ENCODE measurements at places on chromosomes 4 and X.

DNA sequence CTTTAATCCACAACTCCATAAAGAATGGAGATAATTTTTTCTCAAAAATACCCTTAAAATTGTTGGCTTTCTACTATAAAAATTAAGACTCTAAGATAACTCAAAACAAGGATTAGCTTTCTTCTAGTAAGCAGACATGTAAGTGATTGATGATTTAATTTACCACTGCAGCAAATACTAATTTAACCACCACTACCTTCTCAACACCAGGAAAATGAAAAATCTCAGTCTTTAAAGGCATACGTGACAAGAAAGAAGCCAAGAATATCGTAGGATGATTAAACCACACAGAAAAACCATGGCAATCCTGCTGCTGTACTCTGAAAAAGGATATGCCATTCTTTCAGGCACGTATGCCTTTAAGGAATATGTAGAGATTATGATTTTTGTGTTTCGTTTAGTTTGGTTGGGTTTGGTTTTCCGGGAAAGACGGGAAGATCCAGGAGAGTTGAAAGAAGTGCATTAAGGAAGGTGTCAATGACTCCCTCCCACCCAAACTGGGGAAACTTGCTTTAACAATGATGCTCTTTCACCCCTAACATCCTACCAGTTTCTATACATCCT is 881 bp downstream of the LRCH2 start:
- DNase-seq, result no peak

DNA sequence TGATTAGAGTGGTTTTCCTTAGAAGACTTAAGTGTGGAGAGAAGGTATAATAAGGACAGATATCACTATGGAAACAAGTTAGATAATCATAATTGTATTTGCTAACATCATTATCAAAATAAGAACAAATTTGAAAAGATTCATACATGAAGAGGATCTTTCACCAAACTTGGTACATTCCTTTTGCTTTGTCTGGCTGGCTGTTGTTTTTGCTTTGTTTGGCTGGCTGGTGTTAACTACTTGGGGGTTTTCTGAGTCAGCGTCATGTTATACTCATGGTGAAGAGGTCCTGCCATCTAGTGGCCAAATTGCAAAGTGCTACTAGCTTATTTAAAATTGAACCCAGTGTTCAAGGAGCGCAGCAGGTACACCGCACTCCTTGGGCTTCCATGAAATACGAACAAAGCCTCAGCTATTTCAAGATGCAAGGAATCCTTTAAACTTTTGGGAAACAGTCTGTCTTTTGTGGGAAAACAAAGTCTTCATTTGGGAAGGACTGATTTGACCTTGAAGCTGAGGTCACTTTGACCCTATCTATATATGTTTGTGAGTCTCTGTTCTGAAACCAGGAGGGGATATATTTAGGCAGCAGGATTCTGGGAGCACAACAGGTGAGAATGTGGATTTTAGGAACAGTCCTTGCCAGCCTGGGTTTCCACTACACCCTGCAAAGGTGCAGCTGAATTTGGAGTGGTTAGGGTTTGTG is 129.7 kb downstream of the PLS3 start:
- no peak for DNase-seq

DNA sequence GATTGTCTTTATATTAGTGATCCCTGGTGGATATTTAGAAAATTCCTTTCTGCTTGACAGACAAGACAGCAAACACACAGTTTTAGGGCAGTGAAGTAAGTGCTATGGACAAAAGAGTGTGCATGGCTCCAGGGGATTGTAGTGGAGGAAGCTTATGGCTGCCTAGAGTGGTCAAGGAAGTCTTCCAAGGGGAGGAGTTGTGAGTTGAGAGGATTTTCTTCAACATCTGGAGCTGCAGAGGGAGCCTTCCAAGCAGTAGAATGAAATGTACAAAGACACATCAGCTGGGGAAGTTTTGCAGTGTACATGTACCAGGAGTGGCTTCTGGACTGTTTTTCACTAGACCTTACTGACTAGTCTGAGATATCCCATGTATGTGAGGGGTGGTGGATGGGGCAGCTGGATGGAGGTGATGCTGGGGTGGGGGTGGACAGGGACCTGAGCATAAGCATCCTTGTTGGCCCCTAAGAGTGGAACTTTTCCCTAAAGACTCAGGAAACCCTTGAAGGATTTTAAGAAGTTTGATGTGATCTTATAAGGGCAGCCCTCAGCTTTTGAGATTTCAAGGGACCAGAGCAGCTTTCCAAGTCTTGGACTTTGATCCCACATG is 160.5 kb upstream of the TAPT1 start:
- no peak for DNase-seq

- no peak for DNase-seq
Measured at GRCh38 chr4:170030121-170030520, 3.9 kb upstream of the MFAP3L start.

- no peak for DNase-seq
Measured at GRCh38 chr4:14434916-14435315, 567.4 kb upstream of the CPEB2 start.
